ENCODE measurements at places on chromosomes 6 and 20.

- peak; percentile 83 for DNase-seq
Measured at GRCh38 chr20:63858393-63859165, 2.7 kb upstream of the ABHD16B start.

- no peak for DNase-seq
Measured at GRCh38 chr6:90914312-90914711, 327.4 kb upstream of the MAP3K7 start.

- no peak for DNase-seq
Measured at GRCh38 chr20:16388731-16389130, 184.5 kb downstream of the KIF16B start.

DNA sequence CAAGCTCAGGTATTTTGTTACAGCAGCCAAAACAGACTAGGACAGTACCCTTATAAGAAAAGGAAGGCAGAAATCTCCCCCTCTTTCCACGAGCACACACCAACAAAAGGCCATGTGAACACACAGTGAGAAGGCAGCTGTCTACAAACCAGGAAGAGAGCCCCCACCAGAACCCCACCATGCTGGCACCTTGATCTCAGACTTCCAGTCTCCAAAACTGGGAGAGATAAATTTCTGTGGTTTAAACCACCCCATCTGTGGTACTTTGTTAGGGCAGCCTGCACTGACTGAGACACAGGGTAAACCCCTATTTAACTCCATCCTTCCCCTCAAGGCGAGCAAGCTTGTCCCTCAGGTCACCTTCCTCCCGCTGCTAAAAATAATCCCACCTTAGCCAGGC lies 475.8 kb upstream of the JARID2 start:
- DNase-seq: no peak

- peak; percentile 49 for DNase-seq
Measured at GRCh38 chr6:121668259-121668658, 232.8 kb downstream of the GJA1 start.

DNA sequence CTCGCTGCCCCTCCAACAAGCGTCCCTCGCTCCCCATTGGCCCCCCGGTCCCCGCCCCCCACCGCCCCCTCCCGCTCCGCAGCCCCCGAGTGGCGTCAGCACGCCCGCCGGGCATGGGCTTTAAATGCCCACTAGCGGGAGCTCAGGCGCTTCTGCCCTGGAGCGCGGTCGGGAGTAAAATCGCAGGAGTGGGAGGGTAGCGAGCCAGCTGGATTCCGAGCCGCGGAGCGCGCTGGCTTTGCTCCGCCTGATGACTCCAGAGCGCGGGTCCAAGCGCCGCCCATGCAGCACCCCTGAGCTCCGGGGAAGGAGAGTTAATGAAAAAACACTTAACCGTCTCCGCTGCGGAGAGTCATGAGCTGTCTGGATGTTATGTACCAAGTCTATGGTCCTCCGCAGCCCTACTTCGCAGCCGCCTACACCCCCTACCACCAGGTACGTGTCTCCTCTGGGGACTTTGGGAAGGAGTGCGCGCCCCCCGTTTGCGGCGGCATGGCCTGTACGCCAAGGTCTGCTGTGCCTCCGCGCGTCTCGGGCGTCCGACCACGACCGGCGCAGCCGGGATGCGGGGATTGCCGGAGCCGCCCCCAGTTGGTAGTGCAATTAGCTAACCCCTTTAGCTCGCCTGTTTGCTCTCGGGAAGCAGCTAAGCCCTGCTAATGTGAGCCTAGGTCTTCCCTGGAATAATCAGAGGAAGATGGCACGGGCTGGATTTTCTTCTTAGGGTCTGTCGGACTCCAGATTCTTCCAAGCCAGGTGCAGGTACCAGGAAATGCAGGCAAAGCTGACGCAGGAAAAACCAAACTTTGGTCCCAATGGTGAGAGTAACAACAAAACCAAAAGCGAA lies at the start of gene VGLL2:
TSS of gene VGLL2 (plus strand) at position 149 of the 847 bp plus-strand sequence. CDS start at position 355, 206 bp downstream.
- peak; percentile 48 for DNase-seq

DNA sequence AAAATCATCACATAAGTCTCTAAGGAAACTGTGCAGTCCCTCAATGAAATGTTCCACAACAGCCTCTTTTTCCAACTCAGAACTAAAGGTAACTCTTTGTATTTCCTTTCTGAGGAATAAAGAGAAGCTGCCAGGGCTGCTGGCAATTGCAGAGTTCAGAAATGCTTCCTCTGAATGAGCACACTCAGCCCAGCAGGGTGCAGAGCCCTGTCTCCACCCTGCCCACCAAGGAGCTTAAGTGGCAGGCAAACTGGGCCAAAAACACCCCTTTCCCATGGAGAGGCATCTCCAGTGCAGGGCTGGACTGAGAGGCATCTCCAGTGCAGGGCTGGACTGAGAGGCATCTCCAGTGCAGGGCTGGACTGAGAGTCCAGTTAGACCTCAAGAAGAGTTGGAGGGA lies 255.4 kb downstream of the GMPR start:
- DNase-seq: no peak

- no peak for DNase-seq
Measured at GRCh38 chr6:55014321-55015088, 159.8 kb upstream of the HCRTR2 start.

DNA sequence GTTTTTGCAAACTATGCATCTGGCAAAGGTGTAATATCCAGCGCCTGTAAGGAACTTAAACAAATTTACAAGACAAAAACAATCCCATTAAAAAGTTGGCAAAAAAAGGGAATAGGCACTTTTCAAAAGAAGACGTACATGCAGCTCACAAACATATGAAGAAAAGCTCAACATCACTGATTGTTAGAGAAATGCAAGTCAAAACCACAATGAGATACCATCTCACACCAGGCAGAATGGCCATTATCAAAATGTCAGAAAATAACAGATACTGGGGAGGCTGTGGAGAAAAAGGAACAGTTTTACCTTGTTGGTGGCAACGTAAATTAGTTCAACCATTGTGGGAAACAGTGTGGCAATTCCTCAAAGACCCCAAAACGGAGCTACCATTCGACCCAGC lies 54.2 kb downstream of the TSBP1 start:
- no peak for DNase-seq

DNA sequence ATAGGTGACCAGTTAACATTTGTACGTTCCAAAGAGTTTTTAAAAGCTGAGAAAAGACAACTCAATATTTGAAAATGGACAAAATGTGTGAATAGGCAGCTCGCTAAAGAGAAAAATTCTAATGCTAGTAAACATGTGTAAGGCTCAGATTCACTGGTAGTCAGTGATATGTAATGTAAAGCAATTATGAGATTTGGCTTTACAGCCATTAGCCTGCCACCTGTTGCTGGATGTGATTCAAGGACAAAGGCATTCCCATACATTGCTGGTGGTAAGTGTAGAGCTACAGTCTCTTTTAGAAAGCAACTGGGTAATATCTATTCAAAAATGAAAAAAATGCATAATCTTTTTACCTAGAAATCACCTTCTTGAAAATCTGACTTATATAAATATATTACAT lies 114.3 kb downstream of the COL19A1 start:
- no peak for DNase-seq

DNA sequence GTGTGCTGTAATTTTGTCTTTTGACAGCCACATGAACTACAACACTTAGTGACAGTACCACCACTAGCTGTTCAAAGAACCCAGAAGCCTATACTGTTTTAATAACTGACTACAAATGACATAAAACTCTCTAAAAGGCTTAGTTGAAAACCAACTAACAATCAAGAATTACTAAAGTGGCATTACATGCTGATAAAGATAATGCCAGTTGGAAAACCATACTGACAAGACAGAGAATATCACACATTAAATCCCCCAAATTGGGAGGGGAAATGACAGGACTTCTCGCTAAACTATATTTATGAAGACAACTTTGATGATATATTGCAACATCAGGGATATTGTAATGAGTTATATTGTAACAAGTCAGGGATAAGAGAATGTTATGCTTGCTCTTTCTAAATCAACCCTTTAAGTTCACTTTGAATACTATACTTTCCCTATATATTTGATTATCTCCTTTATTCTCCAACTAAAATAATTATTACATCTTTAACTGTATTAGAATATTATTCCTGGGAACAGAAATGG lies 6.2 kb downstream of the NCOA5 start:
- no peak for DNase-seq

GRCh38 chr6:50272611-50273010 lies 222.9 kb upstream of the DEFB112 start:
- no peak for DNase-seq

- DNase-seq: no peak
Measured at GRCh38 chr20:58592076-58592695, 58.9 kb upstream of the STX16 start.

DNA sequence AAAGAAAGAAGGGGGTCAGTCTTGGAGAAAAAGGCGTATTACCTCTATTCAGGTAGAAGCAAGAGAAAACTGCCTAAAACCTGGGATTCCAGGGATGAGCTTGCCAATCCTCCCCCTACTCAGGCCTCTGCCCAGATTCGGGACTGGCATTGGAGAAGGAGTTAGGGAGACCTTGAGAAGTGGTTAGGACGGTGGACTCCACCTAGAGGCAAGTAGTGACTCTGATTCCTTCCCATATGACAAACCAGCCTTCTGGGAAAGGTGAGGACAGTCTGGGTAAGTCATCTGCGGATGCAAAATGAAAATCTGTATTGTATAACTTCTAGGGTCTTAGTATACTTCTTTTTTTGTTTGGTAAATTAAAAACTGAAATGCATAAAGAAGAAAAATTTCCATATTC lies 43.8 kb downstream of the SLX4IP start:
- no peak for DNase-seq

- DNase-seq: peak; percentile 37
Measured at GRCh38 chr20:63102721-63103375, 96.1 kb upstream of the BHLHE23 start.

- DNase-seq: no peak
Measured at GRCh38 chr6:109769213-109769612, 78.1 kb downstream of the FIG4 start.

DNA sequence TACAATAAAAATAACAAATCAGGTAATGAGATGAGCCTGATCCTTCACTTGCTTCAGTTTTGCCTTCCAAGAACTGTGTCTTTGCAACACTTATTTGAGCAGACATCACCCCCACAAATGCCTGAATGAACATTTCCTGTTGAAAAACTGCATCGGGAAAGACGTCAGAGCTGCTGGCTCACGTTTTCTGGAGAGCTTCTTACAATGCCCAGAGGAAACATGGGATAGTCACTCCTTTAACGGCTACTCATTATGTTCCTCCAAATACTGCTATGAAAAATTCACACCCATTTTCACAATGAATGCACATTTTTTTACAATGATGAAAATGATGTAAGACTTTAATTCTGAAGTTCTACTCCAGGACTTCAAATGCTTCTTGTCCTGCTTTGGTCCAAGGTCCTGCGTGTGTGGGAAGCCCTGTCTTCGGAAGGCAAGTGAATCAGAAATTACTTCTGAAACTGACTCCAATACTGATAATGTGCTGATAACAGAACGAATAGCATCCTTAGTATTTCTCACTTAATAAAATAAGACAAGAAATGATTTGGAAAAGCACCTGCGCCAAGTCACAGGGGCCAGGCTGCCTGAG lies 238.0 kb downstream of the ANKRD60 start:
- DNase-seq: peak; percentile 57

All from fibroblast of pulmonary artery (primary cell).